Stimulated activated CD4-positive, alpha-beta T cell treated with anti-CD3 and anti-CD28 coated beads, Interleukin-2, amount 100 ng/mL, for 24 hours (primary cell): ENCODE measurements at places on chromosomes 2 and 18.

DNA sequence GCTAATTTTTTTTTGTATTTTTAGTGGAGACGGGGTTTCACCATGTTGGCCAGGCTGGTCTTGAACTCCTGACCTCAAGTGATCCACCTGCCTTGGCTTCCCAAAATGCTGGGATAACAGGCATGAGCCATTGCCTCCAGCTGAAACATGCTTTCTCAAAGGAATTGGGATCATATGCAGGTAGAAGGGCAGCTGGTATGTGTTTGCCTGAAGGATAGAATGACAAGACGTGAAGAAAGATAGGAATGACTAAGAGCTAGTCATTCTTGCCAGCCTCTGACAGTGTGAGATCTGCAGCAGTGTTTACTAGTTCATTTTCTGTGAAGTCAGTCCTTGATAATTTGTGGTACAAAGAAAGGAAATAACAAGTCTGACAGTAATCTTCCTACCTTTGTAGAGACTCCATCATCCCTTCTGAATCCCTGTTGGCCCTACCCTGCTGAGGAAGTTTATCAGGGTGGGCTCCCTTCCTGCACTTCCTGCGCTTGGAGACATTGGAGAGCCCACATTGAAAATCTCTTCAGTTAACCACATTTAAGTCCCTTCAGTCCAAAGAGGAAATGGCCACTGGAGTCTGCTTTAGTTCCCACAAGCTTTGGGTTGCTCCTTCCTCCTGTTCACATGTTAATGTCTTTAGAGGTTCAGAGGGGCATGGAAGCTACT, 14.7 kb downstream of the CFLAR start:
- DNase-seq, result no peak

- no peak for DNase-seq
These were observed 742.9 kb upstream of the DDX18 start for GRCh38 chr2:117071556-117072102.

DNA sequence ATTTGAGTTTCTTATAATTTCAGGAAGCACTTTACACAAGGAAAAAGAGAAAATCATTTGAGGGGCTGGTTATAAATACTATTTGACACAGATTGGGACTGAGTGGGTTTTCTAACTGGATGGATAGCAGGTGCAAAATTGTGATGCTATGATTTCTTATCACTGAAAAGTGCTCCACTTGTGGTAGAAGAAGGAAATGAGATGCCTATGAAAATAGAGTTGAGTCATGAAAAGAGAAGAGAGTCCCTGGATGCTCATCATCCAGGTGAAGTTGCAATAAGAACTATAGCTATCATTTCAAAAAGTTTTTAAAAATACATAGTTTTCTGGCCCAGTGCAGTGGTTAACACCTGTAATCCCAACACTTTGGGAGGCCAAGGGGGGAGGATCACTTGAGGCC, 39.4 kb upstream of the NFE2L2 start:
- DNase-seq, result no peak

DNA sequence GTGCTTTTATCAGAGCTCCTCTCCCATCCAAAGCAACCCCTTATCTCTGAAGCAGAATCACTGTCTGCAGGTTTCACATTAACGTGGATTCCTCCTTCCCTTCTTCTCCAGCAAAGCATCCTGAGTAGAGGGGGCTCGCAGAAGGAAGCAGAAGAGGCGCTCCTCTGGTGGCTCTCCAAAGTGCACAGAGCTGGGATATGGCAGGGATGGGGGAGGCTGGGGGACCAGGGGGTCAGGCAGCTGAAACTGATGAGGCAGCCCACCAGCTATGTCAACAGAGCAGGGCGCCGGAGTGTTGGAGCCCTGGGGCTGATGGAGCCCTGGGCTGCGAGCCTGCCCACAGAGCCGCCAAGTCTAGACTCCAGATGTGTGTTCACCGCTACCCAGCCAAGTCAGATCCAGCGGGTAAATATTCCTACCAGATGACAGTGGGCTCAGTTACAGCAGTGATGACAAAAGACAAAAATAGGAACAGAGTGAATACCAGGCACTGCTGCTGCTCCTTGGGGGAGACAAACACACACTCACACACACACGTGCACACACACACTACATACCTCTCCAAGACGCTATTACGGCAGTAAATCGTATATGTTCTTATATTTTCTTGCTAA, 678.3 kb upstream of the ID2 start:
- no peak for DNase-seq

GRCh38 chr18:79554321-79554720, 125.3 kb upstream of the CTDP1 start:
- no peak for DNase-seq

DNA sequence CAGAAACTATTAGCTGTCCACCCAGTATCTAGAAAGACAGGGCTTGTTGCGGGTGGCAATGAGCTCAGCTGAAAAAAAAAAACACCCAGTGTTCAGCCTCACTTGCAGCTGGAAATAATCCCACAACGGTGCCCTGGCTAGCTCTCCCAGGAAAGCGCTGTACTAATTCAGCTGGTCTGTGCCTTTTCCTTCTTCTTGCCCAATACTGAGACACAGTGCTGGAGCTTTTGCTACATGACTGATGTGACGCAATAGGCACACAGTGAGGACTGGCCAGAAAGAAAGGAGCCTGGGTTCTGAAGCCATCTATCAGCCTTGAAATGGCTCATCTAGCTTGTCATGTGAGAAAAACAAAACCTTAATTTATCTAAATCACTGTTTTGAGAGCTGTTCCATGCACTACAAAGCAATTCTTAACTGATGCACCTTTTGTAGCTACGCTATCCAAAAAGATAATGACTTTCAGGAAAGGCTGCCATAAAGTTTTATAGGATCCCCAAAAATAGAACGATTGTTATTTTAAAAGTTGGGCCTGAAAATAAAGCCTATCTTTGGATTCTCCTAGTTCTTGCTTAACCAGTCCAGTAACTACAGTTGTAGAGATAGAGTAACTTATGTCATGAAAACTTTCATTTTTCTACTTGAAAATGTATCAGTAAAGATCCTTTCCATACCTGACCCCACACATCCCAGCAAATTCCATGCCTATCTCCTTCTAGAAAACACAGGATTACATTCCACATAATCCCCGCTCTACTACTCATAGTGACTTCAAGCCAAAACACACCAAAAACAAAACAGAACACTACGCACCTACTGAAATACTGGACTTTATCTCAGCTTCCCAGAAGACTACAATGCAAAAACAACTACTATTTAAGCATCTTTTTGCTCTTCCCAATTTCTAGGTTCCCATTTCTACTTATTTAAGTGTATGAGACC, 15.9 kb downstream of the KIDINS220 start:
- no peak for DNase-seq

GRCh38 chr2:202169131-202169530, 69.3 kb downstream of the SUMO1 start:
- DNase-seq, result no peak

DNA sequence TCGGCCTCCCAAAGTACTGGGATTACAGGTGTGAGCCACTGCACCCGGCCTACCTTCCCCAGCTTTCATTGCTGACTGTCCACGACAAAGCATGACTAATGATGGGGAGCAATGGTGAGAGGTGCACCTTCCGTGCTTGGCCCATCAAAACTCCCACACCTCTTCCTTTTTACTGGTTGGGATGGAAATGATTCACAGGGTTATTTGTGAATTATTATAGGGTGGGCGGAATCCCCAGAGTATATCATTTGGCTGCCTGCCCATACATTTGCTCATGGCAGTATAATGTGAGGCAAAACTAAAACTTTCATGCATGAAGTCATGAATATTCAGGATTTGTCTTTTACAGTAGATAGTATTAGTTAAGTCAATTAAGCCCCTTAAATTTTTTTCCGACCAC, 334.2 kb upstream of the NETO1 start:
- DNase-seq, result no peak

- DNase-seq, result peak; percentile 75
These were observed 136.8 kb downstream of the NEDD4L start for GRCh38 chr18:58180738-58181353.

- DNase-seq, result no peak
These were observed 108.0 kb downstream of the ITGB1BP1 start for GRCh38 chr2:9315280-9315847.

DNA sequence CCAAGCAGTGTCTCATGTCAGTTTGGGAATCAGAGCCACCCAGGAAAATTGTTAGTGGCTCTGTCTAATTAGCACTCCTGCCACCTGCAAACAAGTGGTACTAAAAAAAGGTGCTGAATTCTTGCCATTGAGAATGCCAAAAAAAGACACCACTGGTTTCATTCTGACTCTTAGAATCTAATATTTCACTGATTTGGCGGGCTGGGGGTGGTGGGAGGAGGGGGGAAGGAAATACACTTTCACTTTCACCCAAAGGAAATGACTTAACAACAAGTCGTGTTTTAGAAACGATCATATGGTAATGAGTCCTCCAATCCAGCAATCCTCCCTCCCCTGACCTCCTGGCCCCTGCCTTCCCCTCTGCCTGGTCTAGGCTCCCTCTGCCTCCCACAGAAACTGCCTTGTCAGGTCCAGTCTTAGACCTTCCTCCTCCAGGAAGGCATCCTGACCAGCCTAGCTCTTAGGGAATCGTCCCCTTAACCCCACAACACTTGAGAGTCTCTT, 4.4 kb upstream of the KLHL29 start:
- DNase-seq, result peak; percentile 41

- DNase-seq, result no peak
These were observed 54.3 kb downstream of the THUMPD2 start for GRCh38 chr2:39724828-39725144.

- no peak for DNase-seq
These were observed 7.9 kb downstream of the SS18 start for GRCh38 chr18:26082475-26082874.

DNA sequence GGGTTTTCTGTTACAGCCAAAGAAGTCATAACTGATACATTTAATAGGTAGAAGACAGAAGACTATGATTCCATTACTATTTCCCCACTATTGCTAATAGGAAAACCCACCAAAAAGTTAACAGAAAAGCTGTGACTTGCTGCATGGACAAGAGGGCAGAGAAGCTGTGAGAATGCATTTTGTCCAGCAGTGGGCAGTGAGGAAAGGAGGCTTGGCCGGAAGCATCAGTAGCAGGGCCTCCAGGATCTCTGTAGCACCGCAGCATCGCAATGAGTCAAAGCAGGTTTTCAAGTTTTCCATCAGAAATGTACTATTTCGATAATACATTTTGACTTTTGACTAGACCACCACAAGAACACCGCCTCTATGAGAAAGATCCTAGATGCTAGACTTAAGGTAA, 24.9 kb downstream of the MYO5B start:
- no peak for DNase-seq

- DNase-seq, result no peak
These were observed 41.0 kb downstream of the CROCC2 start for GRCh38 chr2:240947176-240947575.

DNA sequence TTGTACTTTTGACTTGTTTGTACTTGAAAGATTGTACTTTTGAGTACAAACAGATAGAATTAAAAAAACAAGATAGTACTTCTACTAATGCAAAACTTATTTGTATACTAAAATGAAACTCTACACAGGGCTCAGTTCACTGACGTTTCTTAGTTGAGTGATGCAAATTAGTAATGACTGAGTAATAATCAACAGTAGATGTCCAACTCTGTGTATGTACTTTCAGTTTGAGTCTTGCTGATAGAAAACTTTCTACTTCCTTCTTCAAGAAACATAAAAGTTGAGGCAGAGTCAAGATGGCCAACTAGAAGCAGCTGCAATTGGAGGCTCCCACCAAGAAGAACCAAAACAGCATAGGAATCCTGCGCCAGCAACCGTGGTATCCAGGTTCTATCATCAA, 585.0 kb downstream of the NR4A2 start:
- no peak for DNase-seq

GRCh38 chr2:69584127-69584889, 59.2 kb downstream of the AAK1 start:
- no peak for DNase-seq

- no peak for DNase-seq
These were observed 50.2 kb upstream of the DTNA start for GRCh38 chr18:34659579-34660517.

DNA sequence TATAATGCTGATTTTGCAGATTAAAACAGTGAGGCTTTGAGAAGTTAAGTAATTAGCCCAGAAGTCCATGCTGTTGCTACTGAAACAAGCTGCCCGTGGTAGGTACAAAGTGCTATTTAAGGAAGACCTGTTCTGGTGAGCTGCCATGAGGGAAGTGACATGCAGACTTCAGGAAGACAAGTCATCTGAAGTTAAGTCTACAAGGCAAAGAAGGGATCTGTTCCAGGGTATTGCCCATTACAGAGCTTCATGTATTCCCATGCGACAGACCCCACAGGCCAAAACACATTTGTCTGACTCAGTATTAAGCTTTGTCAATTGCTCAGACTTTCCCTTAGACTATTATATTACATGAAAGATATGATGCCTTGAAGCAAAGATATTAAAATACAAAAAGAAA, 520.8 kb downstream of the FBXO15 start:
- no peak for DNase-seq

DNA sequence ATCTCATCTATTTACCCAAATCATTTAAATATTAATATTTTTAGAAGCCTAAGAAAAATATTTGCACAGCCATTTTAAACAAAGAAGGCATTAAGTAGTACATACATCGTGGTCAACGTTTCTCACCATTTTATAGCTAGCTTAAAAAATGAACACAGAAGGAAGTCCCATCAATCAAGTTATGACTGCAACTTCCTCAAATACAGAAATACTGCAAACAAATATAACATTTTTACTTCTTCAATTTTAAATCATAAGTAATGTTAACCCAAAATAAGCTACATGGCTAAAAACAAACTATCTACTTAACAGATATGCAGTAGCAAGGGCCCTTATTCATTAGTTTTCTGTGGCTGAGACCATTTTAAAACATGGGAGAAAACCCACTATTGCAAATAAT, 30.6 kb downstream of the ITSN2 start:
- DNase-seq, result no peak

- DNase-seq, result no peak
These were observed 185.0 kb downstream of the LTBP1 start for GRCh38 chr2:33131749-33132148.

DNA sequence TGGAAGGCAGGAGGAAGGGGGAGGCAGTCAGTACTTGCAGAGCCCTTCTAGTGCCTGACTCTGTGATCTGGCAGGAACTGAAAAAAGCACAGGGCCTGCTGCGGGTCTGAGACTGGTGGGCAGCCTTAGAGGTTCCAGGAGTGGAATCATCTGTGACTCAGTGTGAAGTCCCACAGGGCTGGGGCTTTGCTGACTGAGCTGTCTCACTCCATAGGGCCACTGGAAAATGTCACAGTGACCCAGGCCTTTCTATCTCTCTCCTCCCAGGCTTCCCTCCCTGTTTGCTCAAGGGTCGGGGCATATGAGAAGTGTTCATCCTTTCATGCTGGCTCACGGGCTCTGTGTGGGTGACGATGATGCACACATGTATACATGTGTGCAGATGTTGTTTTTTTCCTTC, 47.1 kb upstream of the ZFP36L2 start:
- peak; percentile 13 for DNase-seq

DNA sequence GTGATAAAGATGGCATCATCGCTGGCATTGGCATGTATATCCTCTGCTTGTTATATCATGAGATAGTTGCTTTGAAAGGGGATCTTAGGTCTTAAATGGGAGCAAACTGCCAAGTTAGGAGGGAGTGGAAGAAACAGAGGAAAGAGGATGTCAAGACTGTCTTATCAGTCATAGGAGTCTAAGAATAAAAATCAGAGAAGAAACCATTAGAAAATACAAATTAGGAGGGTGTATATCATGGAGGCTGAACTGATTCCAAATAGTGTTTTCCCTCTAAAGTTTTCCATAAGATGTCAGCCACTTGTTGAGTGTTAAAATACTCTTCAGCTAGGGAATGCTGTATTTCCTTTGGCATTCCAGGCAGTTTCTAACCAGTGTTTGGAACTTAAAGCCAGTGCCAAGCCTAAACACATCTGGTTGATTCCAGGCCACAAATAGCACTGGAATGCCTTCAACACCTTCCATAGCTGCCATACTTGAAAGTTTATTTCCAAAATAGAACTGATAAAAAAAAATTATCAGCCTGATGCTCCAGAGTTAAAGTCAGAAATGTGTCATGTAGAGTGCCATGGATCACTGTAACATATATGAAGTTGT, 129.4 kb downstream of the ZEB2 start:
- no peak for DNase-seq
